ENCODE measurements at places on chromosomes 2 and 18.

DNA sequence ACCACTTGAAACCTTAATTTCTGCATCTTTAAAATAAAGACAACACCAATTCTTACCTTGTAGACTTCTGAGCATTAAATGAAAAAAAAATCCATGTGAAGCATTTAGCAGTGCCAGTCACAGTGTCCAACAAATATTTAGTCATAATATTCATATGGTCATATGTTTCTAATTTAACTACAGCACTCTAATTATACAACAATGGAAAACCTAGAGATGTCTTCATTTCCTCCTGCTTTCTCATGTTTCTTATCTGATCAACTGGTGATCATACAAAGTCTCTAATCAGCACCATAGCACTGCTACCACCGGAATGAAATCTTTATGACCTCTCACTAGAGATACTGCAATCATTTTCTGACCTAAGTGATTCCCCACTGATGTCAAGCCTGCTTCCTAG lies 10.2 kb upstream of the SCN3A start:
- DNase-seq = no peak

- no peak for DNase-seq
These were observed 146.4 kb downstream of the MYT1L start for GRCh38 chr2:2184549-2185249.

- no peak for DNase-seq
These were observed 359.5 kb upstream of the RGPD4 start for GRCh38 chr2:107466984-107467773.

GRCh38 chr2:55621802-55622201 lies 4.4 kb upstream of the PPP4R3B start:
- DNase-seq = no peak

DNA sequence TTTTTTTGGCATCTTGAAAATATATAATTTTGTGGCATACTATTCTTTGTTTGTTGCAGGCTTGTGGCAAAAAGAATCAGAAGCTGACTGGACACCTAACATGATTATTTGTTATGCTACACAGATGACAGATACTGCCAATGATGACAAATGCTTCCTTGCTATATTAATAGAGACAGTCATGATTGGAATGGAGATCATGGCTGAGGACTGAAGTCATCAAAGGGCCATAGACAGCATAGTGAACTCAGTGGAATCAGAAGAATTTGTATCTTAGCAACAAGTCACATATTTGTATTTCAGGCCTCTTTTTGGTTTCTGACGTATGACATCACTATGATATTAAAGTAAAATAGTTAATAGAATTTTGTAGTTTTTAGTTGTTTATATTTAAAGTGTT lies 1003.8 kb upstream of the DDX18 start:
- no peak for DNase-seq

DNA sequence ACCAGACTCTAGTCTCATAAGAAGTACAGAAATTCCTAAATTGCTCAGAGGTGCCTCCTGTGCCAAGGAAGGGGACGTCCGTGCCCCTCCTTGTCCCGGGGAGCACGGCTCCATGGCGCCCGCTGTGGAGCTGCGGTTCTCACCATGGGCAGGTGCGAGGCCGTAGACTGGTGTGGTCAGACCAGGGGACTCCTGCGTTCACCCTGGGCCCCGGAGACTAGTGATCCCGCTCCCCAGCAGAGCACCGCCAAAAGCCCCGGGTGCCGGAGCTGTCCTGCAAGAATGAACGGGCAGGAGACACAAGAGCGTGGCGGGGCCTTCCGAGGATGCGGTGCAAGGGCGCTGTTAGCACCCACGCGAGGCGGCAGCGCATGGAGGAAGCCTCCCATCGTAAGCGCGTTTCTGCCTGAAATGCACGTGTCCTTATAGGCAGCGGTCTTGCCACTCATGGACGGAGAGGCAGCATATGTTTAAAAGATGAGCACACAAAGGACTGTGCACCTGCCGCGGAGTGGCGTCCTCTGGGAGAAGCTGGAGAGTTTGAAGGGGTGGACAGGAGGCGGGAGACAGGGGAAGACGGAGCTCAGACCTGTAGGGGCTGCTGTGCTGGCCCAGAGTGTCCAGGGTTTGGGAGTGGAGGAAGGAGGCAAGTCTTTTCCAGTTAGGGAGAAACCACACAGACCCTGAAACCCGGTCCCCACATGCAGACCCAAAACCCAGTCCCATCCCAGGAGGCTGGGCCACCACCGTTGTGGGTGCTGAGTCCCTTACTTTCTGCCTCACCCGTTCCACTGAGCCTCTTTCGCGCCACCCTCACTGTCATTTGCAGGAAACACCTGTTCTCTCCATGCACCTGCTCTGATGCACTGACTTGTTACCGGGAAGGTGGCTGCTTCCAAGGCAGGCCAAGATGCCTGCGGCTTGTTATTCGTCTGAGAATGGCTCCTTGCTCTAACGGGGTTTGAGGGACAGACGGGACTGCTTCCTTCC lies 7.5 kb upstream of the KCNG2 start:
- no peak for DNase-seq

- DNase-seq = no peak
These were observed 75.2 kb downstream of the KLHL29 start for GRCh38 chr2:23460228-23460627.

Data from stimulated activated CD4-positive, alpha-beta T cell treated with anti-CD3 and anti-CD28 coated beads, Interleukin-15, amount 100 ng/mL, for 48 hours (primary cell).